ENCODE measurements at places on chromosomes 12 and 14.

- no peak for DNase-seq
These were observed 12.6 kb upstream of the ACTR6 start for GRCh38 chr12:100187857-100188519.

DNA sequence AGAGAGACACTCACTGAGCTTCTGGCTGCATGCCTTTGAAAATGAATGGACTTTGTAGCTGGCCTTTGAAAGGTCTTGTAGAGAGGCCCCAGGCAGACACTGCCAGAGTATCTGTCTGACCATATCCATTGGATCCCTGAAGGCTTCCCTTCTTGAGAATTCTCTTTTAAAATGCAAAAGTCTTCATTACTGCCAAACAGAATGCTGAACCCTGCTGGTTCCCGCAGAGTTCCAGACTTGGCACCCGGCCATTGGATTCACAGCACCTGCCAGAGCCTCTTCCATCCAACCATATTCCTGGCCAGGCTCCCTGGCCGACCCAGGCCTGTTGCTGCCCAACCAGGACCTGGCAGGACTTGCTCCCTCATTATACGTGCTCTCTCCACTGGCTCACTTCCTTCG, 182.5 kb downstream of the GXYLT1 start:
- DNase-seq: no peak

GRCh38 chr14:92153581-92153980, 31.8 kb downstream of the CPSF2 start:
- DNase-seq: no peak

GRCh38 chr12:95963096-95963495, 20.0 kb downstream of the AMDHD1 start:
- no peak for DNase-seq

DNA sequence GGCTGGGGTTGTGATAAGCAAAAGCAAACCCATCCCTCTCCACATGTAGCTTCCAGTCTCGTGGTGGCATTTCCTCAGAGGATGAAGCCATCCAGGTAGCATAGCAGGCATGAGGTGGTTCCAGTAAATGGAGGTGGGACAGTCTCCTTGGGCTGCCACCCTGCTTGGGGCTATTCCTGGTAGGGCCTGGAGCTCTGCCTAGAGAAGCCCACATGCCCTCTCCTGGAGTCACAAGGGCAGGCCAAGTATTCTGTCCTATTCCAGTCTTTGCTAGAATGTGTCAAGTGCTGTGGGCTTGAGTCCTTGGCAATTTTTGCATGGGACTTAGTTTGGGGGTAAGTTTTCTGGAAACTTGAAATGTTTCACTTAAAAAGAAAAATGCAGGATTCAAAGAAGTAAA, 469.9 kb downstream of the DPF3 start:
- DNase-seq: no peak

DNA sequence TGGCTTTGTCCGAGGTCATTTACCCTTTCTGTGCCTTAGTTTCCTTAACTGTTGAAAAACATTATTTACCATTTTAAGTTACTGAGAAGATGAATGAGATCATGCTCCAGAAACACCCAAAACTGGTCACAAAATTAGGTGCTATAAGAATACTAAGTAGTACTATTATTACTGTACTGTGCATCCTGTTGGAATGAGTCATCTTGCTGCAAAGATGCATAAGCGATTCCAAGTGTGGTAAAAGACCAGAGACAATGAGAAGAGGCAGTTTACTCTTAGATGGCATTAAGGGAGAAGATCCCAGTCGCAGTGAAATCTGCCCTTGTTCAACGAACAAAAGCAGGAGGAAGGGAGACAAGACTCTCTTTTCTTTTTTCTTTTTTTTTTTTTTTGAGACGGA, 4.2 kb upstream of the PLEKHA5 start:
- DNase-seq: no peak

GRCh38 chr14:86311151-86311550, 781.2 kb downstream of the FLRT2 start:
- no peak for DNase-seq

- DNase-seq: no peak
These were observed 47.8 kb downstream of the TESC start for GRCh38 chr12:117051380-117051779.

- no peak for DNase-seq
These were observed 85.8 kb downstream of the RBM19 start for GRCh38 chr12:113880326-113880725.

DNA sequence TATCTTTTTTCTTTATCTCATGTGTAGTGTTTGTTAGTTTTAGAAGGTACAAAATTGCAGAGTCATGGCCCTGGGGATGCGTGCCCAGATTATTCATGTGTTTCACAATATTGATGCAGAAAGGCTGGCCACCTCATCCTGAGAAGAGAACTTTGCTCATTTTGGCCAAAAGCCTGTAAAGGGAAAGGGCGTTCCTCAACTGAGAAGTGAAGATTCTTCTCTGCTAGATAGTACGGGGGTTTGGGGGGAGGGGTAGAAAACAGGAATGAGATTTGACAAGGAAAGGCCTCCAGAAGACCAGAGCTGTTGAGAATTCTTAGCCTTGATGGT, 1.7 kb downstream of the MGST1 start:
- DNase-seq: peak; percentile 93

- no peak for DNase-seq
These were observed 11.3 kb downstream of the NOS1 start for GRCh38 chr12:117350140-117350539.

DNA sequence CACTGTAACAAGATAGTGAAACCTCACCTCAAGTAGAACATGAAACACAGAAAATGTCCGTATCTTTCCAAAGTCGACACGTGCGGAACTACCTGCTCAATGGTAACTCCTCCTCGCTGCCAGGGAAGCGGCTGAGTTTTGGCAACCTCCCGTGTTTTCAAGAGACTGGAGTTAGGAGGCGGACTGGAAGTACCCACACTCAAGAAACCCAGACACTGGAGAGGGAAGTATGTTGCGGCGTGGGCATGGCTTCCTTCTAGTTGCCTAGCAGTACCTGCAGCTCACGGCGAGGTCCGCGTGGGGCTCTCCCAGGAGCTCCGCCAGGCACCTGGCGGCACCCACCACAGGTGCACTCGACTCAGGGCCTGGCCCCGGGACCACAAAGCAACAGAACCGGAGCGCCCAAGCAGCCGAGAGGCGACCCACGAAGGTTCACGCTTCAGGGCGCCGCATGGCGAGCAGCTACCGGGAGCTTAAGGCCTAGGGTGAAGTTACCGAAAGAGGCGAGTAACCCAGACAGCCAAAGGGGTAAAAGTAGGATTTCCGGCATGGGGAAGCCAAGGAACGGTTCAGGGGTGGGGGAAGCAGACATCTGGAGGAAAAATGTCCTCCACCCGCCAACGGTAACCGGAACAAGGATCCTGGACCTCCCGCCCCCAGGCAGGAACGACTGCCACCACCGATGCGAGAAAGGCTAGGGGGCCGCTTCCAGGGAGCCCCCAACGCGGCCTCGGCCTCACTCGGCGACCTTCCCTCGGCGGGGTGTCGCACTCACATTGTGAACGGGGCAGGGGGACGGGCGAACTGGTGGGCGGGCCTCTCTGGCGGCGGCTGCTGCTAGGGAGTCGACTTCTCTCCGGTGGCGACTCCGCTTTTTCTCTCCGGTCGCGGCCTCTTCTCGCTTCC, 608 bp downstream of the PTGES3 start:
- no peak for DNase-seq

GRCh38 chr12:6946033-6946919, 2.5 kb downstream of the C12orf57 start:
- no peak for DNase-seq

DNA sequence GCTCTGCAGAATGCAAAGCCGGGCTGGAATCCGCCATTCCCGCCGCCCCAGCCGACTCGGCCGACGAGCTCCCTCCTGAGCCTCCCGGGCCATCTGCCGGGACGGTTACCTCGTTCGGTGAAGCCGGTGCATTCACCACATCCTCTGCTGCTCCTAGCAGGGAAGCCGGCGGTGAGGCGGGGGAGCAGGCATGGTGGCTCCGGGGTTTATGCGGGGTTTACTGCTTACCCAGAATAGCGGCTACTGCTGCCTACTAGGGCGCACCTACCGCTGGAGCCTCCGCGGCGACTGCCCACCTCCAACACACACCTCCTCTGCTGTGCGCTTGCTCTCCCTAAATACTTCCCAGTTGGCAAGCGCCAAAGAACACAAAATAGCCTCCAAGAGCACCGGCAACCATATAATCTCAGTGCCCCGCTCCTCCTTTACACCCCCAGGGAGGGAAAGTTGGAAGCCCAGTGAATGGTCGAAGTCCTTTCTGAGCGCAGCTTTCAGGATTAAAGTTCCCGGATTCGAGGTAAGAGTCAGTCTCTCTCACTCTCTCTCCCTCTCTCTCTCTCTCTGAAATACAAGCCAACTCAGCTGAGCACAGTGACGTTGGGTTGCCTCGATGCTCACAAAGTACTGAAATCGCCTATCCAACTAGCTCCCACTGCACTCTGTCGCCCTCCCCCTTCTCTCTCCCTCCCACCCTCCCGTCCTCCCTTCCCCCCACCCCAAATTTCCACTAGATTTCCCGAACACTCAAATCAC, at the start of gene TBX5:
Gene TBX5, minus strand, starts transcription at position 626 of the 753 bp plus-strand sequence. CDS start 2,246 bp downstream, outside the sequence.
- no peak for DNase-seq

- DNase-seq: no peak
These were observed 67.2 kb upstream of the DIO2 start for GRCh38 chr14:80278293-80279023.

DNA sequence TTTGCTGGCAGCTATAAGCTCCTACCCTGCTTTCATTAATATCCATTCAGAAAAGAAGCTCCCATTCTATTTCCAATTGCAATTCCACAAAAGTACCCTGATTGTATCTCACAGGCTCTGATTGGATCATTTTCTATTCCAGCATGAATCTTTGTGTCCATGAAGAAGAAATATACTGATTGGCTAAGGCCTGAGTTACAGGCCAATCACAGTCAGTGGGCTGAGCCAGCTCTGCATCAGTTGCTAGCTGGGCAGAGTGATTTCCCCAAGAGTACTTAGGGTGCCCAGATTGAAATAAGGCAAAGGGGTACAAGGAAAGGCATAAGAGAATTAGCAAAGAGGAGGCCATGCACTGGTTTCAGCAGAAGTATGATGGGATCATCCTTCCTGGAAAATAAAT, 14.4 kb downstream of the ART4 start:
- no peak for DNase-seq

GRCh38 chr12:49796155-49796554, 32.1 kb downstream of the NCKAP5L start:
- no peak for DNase-seq

GRCh38 chr12:103520686-103521215, 25.0 kb upstream of the C12orf42 start:
- no peak for DNase-seq

GRCh38 chr12:39239490-39240486, 203.1 kb downstream of the KIF21A start:
- DNase-seq: no peak

GRCh38 chr14:89884761-89885160, 69.8 kb downstream of the EFCAB11 start:
- DNase-seq: no peak

- DNase-seq: no peak
These were observed 505 bp upstream of the HEBP1 start for GRCh38 chr12:13000616-13000924.

GRCh38 chr12:109767991-109768900, 54.6 kb downstream of the FAM222A start:
- no peak for DNase-seq

GRCh38 chr12:118033323-118033722, 16.8 kb downstream of the RFC5 start:
- DNase-seq: no peak

- peak; percentile 79 for DNase-seq
These were observed 1.7 kb upstream of the FLRT2 start for GRCh38 chr14:85528080-85528896.

- DNase-seq: no peak
These were observed 38.7 kb upstream of the ZNF641 start for GRCh38 chr12:48389409-48389808.

GRCh38 chr14:38777401-38777800, 325.6 kb downstream of the SEC23A start:
- no peak for DNase-seq

DNA sequence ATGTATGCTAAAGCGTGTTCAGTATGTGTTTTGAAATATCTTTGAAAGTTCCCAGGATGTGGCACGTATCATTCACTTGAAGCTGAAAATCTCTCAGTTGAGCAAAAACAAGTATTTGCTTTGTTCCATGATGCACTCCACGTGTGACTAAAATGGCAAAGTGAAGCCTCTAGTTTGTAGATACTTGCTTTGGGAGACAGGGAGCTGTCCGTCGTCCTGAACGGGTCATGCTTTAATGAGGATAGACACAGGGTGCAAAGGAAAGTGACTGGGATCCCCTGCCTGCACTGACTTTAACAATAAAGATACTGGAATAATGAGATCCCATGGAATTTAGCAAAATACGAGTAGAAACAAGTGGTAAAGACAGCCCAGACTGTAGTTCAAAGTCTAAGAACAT, 991.4 kb downstream of the NRXN3 start:
- DNase-seq: no peak

DNA sequence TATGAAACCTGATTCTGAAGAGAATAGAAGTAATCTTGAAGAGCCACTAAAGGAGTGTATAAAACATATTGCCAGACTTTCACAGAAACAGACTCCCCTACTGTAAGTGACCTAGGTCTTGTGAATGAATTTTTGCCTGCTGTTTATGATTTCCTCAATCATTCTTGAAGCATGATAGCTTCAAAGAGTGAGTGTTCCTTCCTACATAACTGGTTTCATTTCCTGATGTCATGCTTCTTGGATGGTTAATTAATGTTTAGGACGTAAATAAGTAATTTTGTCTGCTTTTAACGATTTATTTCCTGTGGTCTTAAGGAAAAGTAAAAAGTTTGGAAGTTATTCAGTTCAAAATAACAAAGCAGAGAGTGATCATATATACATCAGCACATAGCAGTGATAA, 129.8 kb downstream of the PIK3C2G start:
- DNase-seq: no peak

DNA sequence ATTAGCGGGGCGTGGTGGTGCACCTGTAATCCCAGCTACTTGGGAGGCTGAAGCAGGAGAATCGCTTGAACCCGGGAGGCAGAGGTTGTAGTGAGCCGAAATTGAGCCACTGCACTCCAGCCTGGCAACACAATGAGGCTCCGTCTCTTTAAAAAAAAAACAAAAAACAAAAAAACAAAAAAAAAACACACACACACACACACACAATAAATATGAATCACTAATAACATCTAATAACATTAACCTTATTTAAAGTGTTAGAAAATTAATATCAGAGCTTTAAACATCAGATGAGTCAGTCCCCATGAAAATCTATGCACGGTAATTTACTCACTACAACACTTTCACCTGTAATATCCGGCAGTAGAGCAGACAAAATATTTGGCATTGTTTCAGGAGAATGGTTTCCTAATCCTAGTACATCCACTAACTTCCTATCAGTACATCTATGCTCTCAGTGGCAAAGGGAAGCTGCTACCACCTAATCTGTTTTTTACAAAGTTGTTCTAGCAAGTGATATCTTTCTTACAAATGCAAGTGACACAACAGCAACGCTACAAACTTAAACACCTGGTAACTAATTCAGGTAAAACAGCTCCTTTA, 36.2 kb downstream of the MED13L start:
- DNase-seq: no peak

GRCh38 chr12:76768576-76768975, 4.7 kb downstream of the ZDHHC17 start:
- no peak for DNase-seq

- no peak for DNase-seq
These were observed 164.4 kb downstream of the CAND1 start for GRCh38 chr12:67433385-67434175.

GRCh38 chr14:101965181-101965544, 790 bp downstream of the DYNC1H1 start:
- DNase-seq: no peak

GRCh38 chr12:7265251-7265650, 38.6 kb upstream of the ACSM4 start:
- DNase-seq: no peak

- no peak for DNase-seq
These were observed 918 bp downstream of the LIN7A start for GRCh38 chr12:80936642-80937390.

GRCh38 chr12:21505888-21506287, 4.3 kb downstream of the GOLT1B start:
- DNase-seq: no peak
